GOT3 (cell line): ENCODE measurements at places on chromosomes 2 and 18.

- DNase-seq, result no peak
Measured at GRCh38 chr18:58887613-58887963, 22.9 kb downstream of the ZNF532 start.

DNA sequence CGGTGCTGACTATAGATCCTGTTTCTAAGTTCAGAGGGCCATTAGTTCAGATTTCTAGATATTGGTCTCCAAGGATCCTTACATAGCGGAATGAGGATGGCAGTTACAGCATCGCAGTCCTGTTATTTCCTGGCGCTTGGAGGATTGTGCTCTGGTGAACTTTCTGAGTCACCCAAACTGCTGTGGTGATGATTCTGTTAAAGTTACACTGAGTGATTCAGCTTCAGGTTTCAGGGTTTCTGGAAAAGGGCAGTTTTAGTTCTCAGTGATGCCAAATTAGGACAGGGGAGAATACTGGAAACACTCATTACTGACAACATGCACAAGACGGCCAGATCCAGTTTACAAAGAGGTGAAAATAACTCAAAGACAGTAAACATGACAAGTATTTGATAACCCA is 52.1 kb upstream of the ANKRD62 start:
- DNase-seq, result no peak

GRCh38 chr2:226483143-226483542 is 316.5 kb downstream of the IRS1 start:
- no peak for DNase-seq

DNA sequence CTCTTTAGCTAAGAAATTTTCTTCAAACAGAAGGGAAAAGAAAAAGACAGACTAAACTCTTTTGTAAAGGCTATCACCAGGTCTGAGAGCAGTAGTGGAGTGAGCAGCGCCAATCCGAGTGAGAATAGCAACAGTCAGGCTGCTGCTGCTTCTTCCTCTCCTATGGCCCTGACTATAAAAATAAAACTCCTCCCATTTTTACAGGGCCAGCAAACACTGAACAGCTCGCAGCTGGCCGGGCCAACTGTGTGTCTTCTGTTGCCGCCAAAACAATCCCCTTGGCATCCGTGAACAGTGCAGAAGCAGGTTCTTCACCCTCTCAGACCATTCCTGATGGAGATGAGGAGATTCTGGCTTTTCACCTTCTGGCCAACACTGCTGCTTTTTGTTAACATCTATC is 124.5 kb downstream of the CNTNAP5 start:
- no peak for DNase-seq

- no peak for DNase-seq
Measured at GRCh38 chr2:1153920-1154319, 203.3 kb downstream of the SNTG2 start.

DNA sequence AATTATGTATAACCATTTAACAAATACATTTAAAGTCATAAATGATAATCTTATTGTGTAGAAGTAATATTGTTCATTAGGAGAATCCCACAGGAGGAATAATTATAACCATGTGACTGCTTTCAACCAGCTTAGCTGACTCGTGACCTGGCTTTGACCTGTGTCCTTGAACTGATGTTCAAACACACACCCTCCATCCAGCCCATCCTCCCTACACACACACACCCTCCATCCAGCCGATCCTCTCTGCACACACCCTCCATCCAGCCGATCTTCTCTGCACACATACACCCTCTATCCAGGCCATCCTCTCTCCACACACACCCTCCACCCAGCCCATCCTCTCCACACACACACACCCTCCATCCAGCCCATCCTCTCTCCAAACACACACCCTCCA is 83.5 kb downstream of the EIPR1 start:
- no peak for DNase-seq

- DNase-seq, result no peak
Measured at GRCh38 chr18:68397241-68398035, 317.5 kb downstream of the TMX3 start.

- no peak for DNase-seq
Measured at GRCh38 chr2:176536439-176537133, 267.3 kb downstream of the MTX2 start.

GRCh38 chr2:195575879-195576401 is 81.1 kb upstream of the SLC39A10 start:
- no peak for DNase-seq

- no peak for DNase-seq
Measured at GRCh38 chr2:111967018-111967417, 68.6 kb downstream of the MERTK start.

- no peak for DNase-seq
Measured at GRCh38 chr2:174331595-174332216, 3.0 kb upstream of the SP9 start.

DNA sequence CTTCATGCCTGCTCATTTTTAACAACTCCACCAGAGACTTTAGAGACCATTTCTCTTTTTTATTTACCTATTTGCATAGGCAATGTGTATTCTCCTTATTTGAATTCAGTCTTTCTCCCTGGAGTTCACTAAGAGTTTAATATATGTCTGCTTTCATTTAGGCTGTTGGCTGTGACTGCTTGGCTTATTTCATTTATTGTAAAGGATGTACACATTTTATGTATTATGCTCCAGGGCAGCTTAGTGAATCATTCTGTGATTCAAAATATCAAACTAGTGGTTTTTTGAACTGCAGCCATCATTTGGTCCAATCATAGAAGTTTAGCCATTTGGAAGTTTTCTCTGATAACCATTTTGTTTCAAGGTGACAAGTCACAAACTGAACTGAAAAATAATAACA is 229.6 kb downstream of the LPIN1 start:
- DNase-seq, result no peak

DNA sequence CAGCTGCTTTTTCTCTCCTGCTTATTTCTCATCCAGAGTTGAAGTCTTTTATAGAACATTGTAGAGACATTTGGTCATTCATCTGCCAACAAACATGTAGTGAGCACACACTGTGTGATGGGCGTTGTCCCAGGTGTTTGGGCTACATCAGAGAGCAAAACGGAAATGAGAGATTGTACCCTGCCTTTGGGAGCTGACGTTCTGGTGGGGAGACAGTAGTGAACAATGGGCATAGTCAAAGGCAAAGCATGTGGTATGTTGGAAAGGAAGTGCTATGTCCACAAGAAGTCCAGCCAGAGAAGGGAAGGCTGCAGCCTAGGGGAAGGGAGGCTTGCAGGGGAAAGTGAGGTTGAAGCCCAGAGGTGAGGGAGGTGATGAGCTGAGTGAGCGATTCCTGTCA is 78.1 kb downstream of the PIEZO2 start:
- no peak for DNase-seq

DNA sequence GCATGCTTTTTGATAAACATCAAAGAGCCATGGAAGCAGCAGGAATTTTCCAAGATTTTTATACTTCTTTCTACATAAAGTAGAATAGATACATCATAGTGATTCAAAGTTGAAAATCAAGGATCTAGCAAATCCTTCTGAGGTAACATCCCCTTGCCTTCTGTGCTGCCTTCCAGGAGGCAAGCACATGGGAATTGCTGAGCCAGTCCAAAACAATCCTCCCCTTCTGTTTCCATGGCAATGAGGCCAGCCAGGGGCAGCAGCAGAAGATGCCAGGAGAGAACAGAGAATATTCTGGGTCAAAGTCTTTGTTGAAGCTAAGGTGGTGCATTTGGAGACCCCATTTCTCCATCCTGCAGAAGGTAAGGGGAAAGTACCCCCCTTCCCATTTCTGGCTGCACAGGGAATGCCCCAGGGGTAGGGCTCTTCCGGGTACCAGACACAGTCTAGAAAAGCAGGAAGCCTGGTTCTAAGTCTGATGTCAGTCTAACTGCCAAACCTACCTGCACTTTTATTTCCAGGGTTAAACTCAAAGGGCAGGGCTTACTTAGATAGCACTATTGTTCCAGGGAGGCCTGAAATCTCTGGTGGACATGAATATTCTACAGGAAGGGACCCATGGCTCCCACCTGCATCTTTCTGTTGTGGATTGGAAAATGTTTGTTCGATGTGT is 22.1 kb downstream of the CENPA start:
- DNase-seq, result no peak
